Ovary (tissue), 10 donors: ENCODE measurements at places on chromosomes 2 and 18. TPM values are rescaled to one million over a fixed set of nuclear protein-coding genes. Genes with fewer than 3 reads are reported as not detected.

DNA sequence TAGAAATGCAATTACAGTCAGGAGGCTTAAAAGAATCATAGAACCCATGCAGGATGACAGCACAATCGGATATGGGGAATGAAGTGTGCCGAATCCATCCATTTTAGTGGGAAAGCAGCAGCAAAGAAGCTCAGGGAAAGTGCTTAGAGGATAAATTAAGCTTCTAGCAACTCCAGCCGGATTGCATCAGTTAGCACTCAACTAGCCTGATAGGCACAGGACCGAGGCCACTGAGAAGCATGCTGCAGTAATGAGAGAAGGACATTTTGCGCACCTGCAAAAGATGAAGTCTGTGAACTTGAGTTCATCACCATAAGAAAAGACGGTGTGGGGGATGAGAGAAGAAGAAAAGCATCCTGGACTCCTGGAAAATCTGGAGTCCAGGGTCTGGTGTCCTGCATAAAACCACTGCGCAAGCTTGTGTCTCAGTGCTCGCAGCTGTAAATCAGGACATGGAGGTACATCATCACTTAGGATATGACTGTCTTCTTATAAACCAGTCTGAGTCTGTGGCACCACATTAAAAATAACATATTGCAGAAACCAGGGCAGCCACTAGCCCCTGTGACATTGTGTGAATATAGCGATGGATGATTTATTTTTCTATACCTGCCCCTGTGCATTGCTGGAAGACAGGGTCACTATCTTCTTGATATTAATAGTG, 665.5 kb upstream of the SOX11 start:
- H3K36me3 ChIP-seq = no peaks in the 10 kb centered on the region
- no peak for DNase-seq

Gene CD8A
- 0.53 TPM for total RNA-seq

DNA sequence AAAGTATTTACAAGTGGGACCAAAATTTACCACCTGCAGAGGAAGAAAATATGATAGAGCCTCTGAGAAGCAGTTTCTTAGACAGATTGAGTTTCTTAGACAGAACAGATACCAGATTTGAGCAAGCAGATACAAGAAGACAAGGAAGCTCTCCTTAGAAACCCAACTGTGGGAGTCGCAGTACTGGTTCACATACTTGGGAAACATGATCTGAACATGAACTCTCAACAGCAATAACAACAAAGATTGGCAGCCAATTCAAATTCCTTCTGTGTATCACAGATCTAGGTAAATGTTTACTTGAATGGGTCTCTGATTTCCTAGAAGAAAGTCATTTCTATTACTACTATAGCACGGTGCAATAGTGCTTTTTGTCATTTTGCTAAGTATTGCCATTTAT, 82.1 kb downstream of the OLA1 start:
- H3K36me3 ChIP-seq = no peaks in the 10 kb centered on the region
- H3K4me1 ChIP-seq = no peaks in the 10 kb centered on the region
- no peak for DNase-seq
- no peaks in the 10 kb centered on the region for H3K27me3 ChIP-seq

Gene KIF1A
- total RNA-seq = 1.2 TPM

DNA sequence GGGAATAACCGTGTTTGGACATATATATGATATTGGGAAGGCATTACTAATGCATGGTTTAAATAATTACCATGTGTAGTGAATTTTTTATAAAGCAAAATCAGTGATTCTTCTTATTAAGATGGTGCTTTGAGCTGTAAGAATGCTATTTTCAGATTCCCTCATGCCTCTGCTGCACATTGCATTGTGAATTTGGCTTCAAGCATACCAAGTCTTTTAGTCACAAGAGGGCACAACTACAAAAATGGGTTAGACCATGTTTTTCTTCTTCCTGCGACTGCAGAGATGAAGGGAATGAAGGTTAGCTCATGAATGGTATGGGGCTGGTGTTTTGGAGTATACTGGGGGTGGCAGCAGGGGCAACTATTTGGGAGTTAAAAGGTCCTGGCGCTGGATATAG, 320.1 kb downstream of the SLC4A3 start:
- H3K4me3 ChIP-seq = no peak overlapping the region
- no peaks in the 10 kb centered on the region for H3K36me3 ChIP-seq
- H3K4me1 ChIP-seq = peaks cover 1% of the 10 kb centered on the region
- no peaks in the 10 kb centered on the region for H3K27me3 ChIP-seq

GRCh38 chr18:74414953-74415515, 42.1 kb downstream of the DIPK1C start:
- no peaks in the 10 kb centered on the region for H3K4me1 ChIP-seq
- DNase-seq = no peak
- no peaks in the 10 kb centered on the region for H3K36me3 ChIP-seq
- H3K27ac ChIP-seq = no peak overlapping the region

Gene PAPOLG
- total RNA-seq = 14.2 TPM
